ENCODE measurements at places on chromosomes 3 and 15.
A peak's percentile ranks its signal among the peaks of the same experiment; 100 is the strongest.

- no peak for DNase-seq
Measured at GRCh38 chr15:101664303-101664913, 12.2 kb upstream of the TM2D3 start.

DNA sequence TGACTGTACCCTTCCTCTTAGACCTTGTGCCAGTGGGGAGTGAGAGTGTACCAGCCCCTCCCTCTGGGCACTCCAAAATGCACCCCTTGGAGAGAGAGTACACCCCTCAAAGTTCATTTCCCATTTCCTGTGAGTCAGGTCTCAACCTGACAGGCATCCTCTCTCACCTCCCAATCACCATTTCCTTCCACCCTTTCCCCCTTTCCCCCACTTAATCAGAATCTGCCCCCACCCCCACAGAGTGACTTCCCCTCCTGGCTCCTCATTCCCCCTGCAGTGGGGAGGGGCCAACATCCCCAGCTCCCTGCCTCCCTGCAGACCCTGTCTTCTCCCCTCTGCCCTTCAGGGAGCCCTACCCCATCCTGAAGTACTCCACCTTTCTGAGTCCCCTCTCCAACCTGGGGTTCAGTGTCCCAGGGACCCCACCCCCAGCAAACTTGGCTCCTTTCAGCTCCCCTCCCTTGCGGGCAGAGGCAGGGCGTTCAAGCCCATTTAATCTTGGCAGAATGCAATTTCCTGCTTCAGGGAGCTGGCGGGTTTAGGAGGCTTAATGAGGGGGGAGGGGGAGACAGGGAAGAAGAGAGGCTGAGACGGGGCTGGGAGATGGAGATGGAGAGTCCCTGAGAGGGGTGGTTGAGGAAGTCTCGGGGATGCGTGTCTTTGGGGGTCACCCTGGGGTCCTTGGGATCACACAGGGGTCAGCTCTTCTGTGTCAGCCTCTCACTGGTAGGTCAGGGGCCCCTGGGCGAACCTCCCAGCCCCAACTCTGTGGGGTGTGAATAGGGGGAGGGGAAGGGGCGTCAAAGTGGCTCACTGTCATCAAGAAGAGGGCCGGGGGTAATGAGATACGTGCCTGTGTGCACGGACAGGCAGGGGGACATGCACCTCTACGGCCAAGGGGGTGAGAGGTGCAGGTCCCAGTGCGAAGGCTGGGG is 16.6 kb upstream of the SEMA3F start:
- DNase-seq: no peak

GRCh38 chr15:79853492-79854328 is 43.1 kb downstream of the MTHFS start:
- peak; percentile 74 for DNase-seq

GRCh38 chr15:85752491-85752961 is 42.2 kb downstream of the KLHL25 start:
- no peak for DNase-seq

GRCh38 chr15:50905055-50905454 is 3.4 kb upstream of the AP4E1 start:
- no peak for DNase-seq

DNA sequence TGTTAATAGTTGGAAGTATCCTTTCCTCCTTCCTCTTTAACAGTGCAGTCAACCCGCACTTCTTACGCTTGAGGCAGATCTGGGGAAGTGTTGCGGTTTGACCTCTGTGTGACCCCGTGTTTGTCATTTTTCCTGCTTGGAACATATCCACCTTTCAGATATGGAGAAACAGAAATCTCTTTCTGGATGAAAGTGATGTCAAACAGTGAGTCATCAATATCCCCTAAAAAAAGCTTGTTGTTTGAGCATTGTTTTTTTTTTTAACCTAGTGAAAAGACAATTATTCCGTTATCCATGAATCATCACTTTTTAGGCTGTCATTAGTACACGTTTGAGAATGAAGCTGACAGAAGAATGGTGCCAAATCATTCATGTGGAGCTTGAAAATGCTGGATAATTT is 293.7 kb downstream of the ARPP21 start:
- DNase-seq: no peak

DNA sequence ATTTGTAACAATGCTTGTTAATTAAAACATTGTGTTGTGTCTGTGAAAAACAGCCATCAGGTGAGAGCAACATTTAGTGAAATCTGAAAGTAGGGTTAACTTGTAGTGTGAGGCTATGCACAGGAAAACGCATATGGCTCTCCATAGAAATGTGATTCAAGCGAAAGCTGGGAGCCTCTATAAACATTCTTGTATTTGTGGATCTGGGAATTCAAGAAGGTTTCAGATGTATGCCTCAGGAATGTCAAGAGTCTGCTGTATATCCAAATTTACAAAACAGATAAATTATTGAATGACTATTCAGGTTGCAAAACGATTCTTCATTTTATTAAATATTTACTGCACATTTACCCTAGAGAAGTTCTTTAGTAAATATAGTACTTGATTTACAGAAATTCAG is 166.0 kb downstream of the THSD4 start:
- DNase-seq: no peak

DNA sequence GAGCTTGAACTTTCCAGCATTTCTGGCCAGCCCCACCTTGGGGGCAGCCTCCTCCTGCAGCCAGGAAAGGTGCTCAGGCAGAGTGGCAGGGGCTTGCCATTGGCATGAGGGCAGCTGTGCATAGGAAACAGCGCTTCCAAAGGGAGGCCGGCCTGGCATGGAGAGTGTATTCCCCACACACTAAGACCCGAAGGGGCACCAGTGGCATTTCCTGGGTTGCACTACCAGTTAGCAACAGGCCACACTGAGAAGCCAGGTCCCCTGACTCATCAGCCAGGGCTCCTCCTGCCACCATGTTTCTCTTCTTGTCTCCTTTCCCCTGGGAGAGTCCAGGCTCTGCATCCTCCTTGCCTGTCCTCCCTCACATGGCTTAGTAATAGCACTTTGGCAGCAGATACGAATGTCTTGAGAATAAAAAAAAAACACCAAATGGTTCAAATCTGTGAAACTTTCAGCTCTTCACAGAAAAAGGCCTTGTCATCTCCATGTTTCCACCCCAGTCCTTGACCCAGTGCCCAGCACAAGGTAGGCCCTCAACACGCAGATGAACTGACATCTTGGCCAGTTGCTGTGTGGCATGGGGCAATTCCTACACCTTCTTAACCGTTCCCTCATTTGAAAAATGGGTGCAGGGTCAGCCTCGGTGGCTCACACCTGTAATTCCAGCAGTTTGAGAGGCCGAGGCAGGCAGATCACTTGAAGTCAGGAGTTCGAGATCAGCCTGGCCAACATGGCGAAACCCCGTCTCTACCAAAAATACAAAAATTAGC is 180.4 kb downstream of the SMAD6 start:
- DNase-seq: no peak

DNA sequence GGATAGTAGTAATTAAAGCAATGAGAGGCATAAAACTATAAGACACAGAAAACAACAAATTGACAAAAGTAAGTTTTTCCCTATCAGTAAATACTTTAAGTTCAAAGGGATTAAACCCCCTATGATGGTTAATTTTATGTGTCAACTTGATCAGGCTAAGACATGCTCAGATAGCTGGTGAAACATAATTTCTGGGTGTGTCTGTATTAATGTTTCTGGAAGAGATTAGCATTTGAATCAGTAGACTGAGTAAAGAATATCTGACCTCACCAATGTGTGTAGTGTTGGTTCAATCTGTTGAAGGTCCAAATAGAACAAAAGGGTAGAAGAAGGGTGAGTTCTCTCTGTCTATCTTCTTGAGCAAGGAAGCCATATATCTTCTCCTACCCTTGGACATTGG is 283.3 kb upstream of the GRM7 start:
- DNase-seq: no peak

- DNase-seq: no peak
Measured at GRCh38 chr3:179416681-179417080, 34.6 kb downstream of the GNB4 start.

GRCh38 chr3:27943106-27943505 is 221.0 kb upstream of the EOMES start:
- DNase-seq: no peak

DNA sequence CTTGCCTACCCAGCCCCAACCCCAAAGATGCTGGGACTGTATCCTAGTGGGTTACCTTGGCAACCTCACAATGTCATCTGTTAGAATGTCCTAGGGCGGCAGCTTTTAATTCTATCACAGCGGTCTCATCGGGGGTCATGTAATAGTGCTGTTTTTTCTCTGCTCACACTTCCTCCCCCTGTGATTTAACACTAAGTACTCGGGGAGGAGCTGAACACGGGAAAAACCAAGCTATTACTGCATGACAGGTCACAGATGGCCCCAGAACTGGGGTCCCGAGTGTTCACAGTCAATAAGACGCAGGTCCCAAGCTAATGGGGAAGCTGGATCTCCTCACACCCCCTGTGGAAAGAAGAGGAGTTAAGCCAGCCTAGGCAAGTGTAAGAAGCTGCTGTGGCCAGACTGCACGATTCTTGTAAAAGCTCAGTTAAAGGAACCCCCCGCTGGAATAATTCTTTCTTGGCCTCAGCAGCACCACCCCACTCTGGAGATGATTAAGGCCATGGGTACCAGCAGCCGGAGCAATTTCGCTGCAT is 2.5 kb upstream of the RFTN1 start:
- peak; percentile 19 for DNase-seq

- no peak for DNase-seq
Measured at GRCh38 chr3:45966950-45967640, 23.8 kb downstream of the CXCR6 start.

DNA sequence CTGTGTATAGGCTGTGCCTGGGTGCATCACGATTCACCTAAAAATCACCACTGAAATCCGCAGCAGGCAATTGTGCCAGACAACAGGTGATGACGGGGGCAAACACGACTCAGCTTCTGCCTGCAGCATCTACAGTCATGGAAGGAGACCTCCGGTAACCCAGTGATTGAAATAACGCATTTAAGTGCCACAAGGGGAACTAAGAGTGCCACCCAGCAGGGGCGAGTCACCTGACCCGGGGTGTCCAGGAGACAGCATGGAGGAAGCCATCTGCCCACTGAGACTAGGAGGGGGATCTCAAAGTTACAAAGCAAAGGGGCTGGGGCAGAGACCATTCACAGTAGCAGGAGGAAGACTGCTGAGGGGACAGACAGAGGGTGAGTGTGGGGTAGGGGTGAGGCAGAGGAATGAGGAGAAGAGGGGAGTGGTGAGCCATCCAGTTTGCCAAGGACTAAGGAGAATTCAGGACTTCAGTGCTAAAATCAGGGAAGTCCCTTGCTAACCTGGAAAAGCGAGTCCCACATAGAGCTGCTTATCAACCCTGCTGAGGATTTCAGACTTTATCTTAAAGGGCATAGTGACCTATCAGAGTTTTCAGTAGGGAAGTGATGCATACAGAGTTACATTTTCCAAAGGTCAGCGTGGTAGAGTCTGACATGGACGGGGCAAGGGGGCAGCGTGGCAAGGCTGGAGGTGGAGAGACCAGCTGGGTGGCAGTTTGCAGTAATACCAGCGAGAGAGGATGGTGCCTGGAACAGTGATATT is 256.7 kb upstream of the HES1 start:
- DNase-seq: no peak

DNA sequence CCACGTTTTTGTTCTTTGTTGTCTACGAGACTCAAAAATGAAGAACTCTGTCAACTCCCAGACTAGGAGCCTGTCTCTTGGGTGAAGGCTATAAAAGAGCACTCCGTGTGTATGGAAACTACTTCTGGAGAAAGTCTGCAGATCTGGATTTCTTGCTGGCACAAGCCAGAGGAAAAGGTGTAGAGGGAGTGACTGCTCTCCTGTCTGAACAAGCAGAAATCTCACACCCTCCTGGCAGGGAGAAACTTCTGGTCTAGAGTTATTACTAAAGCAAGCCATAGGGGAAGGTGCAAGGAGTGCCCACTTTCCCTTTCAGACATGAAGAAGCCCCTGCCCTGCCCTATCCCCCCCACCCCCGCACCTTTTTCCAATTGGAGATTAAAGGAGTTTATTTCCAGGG is 9.5 kb downstream of the PLAAT1 start:
- no peak for DNase-seq

GRCh38 chr15:59035201-59035600 is 47.7 kb downstream of the RNF111 start:
- DNase-seq: no peak

- DNase-seq: no peak
Measured at GRCh38 chr15:39741258-39741657, 41.4 kb downstream of the FSIP1 start.

- no peak for DNase-seq
Measured at GRCh38 chr3:133711013-133711412, 35.2 kb upstream of the TF start.

GRCh38 chr15:57797110-57797509 is 90.6 kb downstream of the POLR2M start:
- DNase-seq: no peak

DNA sequence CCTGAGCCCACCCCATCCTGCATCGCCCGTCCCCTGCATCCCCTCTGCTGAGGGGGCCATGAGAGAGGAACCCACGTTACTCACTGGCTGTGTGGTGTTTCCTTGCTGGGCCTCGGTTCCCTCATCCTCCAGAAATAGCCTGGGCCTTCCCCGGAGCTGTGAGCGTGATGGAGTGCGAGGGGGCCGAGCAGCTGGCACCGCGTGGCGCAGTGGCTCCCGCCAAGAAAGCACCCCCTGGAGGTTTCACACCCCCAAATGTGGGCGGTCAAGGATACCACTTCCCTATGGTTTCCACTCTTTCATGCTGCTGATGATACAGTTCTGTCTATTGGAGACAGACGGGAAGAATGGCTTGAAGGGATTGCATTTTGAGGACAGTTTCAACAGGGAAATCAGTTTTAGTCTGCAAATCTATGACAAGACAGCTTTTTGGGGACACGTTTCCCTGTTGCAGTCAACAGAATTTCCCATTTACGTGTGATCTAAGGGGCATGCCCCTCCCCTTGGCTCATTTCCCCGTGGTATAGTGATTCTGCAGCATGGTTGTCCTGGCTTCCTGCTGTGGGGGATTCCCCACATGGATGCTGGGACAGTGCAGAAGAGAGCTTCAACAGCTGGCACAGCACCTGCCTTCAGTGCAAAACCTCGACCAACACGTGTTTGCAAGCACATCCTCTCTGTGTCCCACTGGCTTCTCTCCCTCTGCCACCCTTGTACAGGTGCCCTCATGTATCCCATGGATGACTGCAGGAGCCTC is 377.5 kb downstream of the LRTM1 start:
- DNase-seq: no peak

- DNase-seq: no peak
Measured at GRCh38 chr3:171604370-171604769, 144.2 kb upstream of the TNIK start.

DNA sequence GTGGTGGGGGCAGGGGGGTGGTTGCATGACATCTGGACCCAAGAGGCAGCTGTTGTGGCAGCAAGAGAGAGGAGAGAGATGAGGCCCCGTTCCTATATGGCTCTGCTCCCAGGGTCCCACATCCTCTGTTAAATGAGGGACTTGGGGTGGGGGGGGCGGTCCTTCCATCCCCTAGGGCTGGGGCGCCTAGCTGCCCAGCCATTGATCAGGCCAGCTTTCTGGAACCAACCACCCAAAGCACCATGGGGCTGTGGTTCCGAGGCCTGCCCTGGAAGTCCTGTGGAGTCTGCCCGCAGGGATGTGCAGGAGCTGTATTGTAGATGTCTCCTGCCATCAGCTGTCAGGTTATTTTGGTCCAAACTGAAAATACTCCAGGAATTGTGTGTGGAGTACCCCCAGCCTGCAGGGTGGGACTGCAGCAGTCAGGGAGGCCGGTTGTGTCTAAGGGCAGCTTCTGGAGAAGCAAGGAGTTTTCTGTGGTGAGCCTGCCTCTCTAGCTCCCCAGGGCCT is 5.2 kb downstream of the FURIN start:
- no peak for DNase-seq

Measured in CD4-positive, alpha-beta T cell treated with Interleukin-2 at 100 ng/mL for 4 hours (primary cell).